Stomach (tissue), 19 donors: ENCODE measurements at places on chromosomes 1 and 21. TPM values are rescaled to one million over a fixed set of nuclear protein-coding genes. Genes with fewer than 3 reads are reported as not detected.

- H3K36me3 ChIP-seq = no peaks in the 10 kb centered on the region
- peaks cover 9% of the 10 kb centered on the region for H3K4me1 ChIP-seq
- no peak overlapping the region for H3K27ac ChIP-seq
- peak; percentile 38 for DNase-seq
- no peaks in the 10 kb centered on the region for H3K27me3 ChIP-seq
Observed at GRCh38 chr1:231206856-231207255, 34.2 kb upstream of the GNPAT start.

- H3K36me3 ChIP-seq = peaks cover 26% of the 10 kb centered on the region
- H3K27ac ChIP-seq = no peak overlapping the region
- H3K4me3 ChIP-seq = no peak overlapping the region
- H3K4me1 ChIP-seq = peaks cover 15% of the 10 kb centered on the region
- peaks cover 1% of the 10 kb centered on the region for H3K27me3 ChIP-seq
Observed at GRCh38 chr1:180920702-180921101, 8.0 kb downstream of the KIAA1614 start.

GRCh38 chr1:232367293-232367692, 262.6 kb downstream of the SIPA1L2 start:
- H3K27ac ChIP-seq = no peak overlapping the region
- H3K4me3 ChIP-seq = no peak overlapping the region
- H3K27me3 ChIP-seq = no peaks in the 10 kb centered on the region
- no peak for DNase-seq

DNA sequence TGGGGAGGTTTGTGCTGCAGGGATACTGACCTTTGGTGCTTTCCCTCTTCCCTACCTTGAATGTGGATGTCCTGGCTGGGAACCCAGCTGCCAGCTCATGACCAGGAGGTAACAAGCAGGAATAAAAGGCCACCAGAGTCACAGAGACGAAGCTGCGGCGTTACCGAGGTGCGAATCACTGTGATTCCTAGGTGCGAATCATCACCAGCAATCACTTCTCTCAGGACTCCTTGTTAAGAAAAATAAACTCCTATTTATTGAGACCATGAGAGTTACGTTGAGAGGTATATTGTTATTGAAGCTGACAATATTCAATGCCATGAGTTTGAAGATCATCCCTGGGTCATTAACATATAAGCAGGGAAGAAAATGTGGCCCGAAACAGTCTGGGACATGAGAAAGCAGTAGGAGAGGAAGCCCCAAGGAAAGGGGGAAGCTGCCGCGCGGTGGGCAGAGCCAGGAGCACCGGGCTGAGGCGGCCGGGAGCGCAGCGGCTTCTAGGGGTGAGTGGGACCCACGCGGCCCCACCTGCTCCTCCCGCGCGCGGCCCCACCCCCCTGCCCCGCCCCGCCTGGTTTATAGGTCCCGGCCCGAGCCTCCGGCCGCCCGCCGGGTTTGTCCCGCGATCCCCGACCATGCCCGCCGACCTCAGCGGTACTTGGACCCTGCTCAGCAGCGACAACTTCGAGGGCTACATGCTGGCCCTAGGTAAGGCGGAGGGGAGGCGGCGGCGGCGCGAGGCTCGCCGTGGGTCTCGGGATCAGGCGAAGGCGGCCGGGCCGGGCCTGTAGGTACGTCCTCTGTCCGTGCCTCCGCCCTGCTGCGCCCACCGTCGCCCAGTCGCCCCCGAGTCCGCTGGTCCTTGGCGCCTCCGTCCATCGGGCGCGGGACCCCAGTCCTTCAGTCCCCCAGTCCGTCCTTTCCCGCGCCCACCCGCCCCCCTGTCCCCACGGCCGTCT, at the start of gene RBP7:
RBP7 (plus strand) TSS at position 605 of the 959 bp plus-strand sequence; CDS start at position 636, 31 bp downstream.
- peak; percentile 26 for DNase-seq
- H3K36me3 ChIP-seq = no peaks in the 10 kb centered on the region
- H3K4me1 ChIP-seq = peaks cover 26% of the 10 kb centered on the region
- H3K27me3 ChIP-seq = peaks cover 27% of the 10 kb centered on the region

DNA sequence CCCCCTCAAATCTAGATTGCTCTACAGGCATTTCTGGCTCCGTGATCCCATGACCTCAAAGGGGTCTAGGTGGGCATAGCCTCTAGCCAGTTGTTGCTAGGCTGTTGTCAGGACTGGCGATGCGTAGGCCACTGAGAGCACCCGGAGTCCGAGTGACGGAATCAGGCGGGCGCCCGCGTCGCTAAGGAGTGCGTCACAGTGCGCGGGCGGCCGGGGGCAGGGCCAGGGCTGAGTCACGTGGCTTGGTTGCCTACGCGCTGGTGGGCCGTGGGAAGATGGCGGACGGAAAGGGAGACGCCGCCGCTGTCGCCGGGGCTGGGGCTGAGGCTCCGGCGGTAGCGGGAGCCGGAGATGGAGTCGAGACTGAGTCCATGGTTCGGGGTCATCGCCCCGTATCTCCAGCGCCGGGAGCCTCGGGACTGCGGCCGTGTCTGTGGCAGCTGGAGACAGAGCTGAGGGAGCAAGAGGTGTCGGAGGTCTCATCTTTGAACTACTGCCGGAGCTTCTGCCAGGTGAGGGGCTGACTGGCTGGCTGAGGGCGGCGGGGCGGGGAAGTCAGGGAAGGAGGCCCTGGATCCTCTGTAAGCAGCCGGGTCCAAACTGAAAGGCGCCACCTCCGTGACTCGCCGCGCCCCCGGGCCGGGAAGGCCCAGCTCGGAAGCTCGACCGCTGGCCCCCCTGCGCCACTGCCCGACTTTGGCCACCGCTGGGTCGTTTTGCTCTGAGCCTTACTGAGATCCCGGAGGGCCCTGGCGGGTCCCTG, at the start of gene RLF:
RLF (plus strand) TSS at position 263 of the 763 bp plus-strand sequence; CDS start at position 276, 13 bp downstream.
- H3K27me3 ChIP-seq = no peaks in the 10 kb centered on the region
- peak within 1 kb of the TSS; percentile 74 for H3K4me3 ChIP-seq
- H3K27ac ChIP-seq = peak within 1 kb of the TSS; percentile 95
- no peaks in the 10 kb centered on the region for H3K36me3 ChIP-seq

DNA sequence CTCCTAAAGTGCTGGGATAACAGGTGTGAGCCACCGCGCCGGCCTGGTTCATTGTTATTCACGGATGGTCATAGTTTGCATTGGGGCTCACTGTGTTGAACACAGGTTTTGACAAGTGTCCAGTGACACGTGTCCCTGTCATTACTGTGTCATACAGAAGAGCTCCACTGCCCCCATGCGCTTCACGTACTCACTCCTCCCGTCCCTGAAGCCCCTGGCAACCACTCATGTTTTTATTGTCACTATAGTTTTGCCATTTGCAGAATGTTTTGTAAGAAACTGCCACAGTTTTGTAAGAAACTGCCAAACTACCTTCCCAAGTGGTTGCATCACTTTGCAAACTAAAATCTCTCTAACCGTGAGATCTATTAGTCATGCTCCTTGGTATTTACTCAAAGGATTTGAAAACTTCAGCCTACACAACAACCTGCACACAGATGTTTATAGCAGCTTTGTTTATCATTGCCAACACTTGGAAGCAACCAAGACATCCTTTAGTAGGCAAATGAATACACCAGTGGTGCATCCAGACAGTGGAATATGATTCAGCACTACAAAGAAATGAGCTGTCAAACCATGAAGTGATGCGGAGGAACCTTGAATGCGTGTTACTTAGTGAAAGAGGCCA, 163.2 kb upstream of the COL6A1 start:
- peaks cover 26% of the 10 kb centered on the region for H3K27me3 ChIP-seq
- H3K27ac ChIP-seq = no peak overlapping the region
- no peaks in the 10 kb centered on the region for H3K4me1 ChIP-seq
- DNase-seq = no peak
- H3K36me3 ChIP-seq = no peaks in the 10 kb centered on the region

DNA sequence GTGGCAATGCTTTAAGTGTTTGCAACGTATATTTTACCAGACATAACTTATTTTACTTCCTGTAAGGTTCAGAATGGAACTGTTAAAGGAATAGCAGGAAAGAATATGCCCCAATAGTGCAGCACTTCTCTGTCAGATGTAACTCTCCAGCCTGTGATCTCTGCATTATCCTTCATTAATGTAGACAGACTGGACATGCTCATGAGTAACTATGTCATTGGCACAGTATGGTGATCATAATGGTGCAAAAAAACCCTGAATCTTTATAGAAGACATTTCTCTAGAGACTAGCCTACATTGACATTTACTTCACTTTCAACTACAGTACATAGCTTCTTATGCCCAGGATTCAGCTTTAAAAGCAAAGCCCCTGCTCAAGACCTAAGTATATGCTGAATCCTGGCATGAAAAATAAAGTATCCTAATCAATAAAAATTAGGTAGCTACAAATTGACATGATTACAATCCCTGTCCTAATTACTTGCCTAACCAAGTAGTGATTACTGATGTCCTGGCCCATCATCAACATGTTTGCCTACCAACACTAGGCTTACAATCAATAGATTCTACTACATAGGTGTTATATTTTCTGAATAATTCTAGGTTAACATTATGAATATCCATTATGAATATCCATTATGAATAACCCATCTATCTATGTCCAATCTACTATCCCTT, 13.9 kb downstream of the COX20 start:
- no peak overlapping the region for H3K4me3 ChIP-seq
- no peak overlapping the region for H3K27ac ChIP-seq
- no peak for DNase-seq
- no peaks in the 10 kb centered on the region for H3K27me3 ChIP-seq

DNA sequence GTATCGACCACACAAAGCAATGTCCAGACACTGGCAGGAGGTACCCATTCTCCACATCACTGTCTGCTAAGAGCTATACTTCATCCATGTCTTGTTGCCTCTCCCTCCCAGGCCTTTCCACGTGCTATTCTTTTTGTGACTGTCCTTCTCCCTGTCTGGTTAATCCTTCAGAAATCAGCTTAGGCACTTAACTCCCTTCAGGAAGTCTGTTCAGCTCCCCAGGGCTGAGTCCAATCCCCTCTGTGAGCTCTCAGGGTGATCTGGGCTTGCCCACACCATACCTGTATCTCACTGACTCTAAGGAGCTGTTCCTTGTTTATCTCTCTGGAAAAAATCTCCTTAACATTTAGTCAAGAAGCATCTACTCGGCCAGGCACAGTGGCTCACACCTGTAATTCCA, 69.4 kb downstream of the NID1 start:
- H3K27me3 ChIP-seq = no peaks in the 10 kb centered on the region
- DNase-seq = no peak
- H3K36me3 ChIP-seq = peaks cover 13% of the 10 kb centered on the region
- no peak overlapping the region for H3K27ac ChIP-seq
- H3K4me3 ChIP-seq = no peak overlapping the region

GRCh38 chr1:16055613-16056520, 12.3 kb downstream of the CLCNKB start:
- no peak overlapping the region for H3K4me3 ChIP-seq
- H3K36me3 ChIP-seq = no peaks in the 10 kb centered on the region
- H3K4me1 ChIP-seq = peaks cover 8% of the 10 kb centered on the region

DNA sequence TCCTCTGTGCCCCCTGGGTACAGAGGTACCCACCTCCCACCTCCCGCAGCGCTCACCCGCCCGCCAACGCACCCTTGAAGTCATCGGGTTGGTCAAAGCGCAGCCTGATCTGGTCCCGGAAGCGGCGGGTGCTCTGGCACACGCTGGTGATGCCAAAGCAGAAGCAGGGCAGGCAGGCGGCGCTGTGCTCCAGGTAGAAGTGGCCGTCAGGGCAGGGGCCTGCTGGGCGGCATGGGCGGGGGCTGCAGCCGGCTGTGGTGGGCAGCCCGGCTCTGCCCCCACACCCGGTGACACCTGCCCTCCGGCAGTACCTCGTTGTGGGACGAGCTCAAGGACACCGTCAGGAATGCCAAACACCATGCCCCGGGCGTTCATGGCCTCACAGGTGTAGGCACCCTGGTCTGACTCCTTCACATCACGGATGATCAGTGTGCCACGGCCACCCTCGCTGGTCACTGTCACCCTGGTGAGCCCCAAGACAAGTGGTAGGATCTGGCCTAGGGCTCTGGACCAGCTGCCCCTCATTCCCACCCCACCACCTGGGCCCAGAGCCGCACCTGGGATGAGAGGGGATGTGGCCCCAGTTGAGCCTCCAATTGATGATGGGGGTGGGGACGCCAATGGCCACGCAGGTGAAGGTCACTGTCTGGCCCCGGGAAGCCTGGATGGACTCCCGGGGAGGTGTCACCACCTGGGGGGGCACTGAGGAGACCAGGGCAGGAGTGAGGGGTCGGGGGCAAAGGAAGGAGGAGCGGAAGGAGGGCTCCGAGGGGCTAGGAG, 52.5 kb downstream of the HSPG2 start:
- no peak overlapping the region for H3K4me3 ChIP-seq
- no peaks in the 10 kb centered on the region for H3K27me3 ChIP-seq
- H3K36me3 ChIP-seq = peaks cover 99% of the 10 kb centered on the region
- no peak overlapping the region for H3K27ac ChIP-seq
- peaks cover 12% of the 10 kb centered on the region for H3K4me1 ChIP-seq
- no peak for DNase-seq

- DNase-seq = no peak
- H3K4me3 ChIP-seq = no peak overlapping the region
- H3K4me1 ChIP-seq = peaks cover 9% of the 10 kb centered on the region
- no peaks in the 10 kb centered on the region for H3K36me3 ChIP-seq
Observed at GRCh38 chr1:200336901-200337391, 72.9 kb downstream of the ZNF281 start.

DNA sequence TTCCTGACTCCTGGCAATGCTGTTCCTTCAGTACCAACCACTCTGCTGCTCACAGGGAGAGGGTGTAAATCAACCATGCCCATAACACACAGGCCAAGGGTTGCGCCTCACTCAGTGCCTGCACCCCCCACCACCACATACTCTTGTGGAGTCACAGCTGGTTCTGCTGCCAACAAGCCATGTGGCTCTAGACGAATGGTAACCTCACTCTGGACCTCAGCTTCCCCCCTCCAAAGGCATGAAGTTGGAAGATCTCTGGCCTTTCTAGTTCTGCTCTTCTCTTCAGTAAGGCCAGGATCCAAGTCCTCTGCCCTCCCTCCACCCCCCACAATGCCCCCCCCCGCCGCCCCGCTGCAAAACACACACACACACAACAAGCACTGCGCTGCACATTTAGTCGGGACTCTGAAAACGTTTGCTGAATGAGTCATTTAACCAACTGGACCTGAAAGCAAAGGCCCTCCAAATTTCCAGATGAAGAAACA, 1.7 kb upstream of the GLIS1 start:
- H3K4me1 ChIP-seq = peaks cover 19% of the 10 kb centered on the region
- peaks cover 4% of the 10 kb centered on the region for H3K27me3 ChIP-seq
- no peak overlapping the region for H3K27ac ChIP-seq
- no peak for DNase-seq

- H3K4me1 ChIP-seq = peaks cover 23% of the 10 kb centered on the region
- DNase-seq = no peak
- no peaks in the 10 kb centered on the region for H3K36me3 ChIP-seq
- no peaks in the 10 kb centered on the region for H3K27me3 ChIP-seq
- H3K4me3 ChIP-seq = no peak overlapping the region
Observed at GRCh38 chr1:234900595-234900994, 228.0 kb downstream of the TOMM20 start.

DNA sequence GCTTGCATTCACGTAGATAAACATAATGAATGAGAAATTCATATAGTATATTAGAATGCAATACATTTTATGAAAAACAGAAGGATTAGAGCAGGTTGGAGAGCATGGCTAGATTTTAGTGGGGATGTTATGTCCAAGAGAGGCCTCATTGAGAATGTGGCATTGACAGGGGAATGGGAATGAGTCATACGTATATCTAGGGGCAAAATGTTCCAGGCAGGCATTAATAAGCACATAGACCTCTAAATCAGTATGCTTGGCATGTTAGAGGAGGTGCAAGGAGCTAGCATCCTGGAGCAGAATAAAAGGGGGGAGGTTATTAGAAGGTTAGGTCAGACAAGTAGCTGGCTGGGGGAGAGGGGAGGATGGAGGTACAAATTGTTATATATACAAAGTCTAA, 93.0 kb downstream of the USH2A start:
- DNase-seq = no peak
- no peaks in the 10 kb centered on the region for H3K4me1 ChIP-seq
- no peak overlapping the region for H3K27ac ChIP-seq
- H3K4me3 ChIP-seq = no peak overlapping the region
- H3K36me3 ChIP-seq = no peaks in the 10 kb centered on the region

Gene ZNF683
- total RNA-seq = not detected

Gene CSF3R
- 21.9 TPM for total RNA-seq

Gene TRIM33
- 78.6 TPM for total RNA-seq

Gene KLHL20
- 12.9 TPM for total RNA-seq

Gene LAMC2
- total RNA-seq = 21.3 TPM

Gene ATP1A2
- 27.8 TPM for total RNA-seq
